ENCODE measurements at places on chromosomes 13 and 19.

GRCh38 chr13:110593430-110594130 lies 21.8 kb upstream of the NAXD start:
- no peak for DNase-seq

GRCh38 chr13:110886870-110887596 lies 27.8 kb downstream of the ANKRD10 start:
- no peak for DNase-seq

- DNase-seq = no peak
Measured at GRCh38 chr13:100301418-100301817, 212.5 kb downstream of the PCCA start.

DNA sequence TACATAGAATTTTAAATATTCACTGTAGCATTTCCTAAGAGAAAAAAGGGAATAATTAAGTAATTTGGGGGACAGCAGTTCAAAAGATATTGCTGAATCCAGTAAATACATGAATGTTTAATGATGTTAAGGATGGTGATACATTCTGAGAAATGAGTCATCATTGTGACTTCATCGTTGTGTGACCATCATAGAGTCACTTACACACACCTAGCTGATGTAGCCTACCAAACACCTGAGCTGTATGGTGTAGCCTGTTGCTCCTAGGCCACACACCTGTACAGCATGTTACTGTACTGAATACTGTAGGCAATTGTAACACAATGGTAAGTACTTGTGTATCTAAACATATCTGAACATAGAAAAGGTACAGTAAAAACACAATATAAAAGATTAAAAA lies 34.8 kb downstream of the ATP7B start:
- no peak for DNase-seq

- DNase-seq = peak; percentile 17
Measured at GRCh38 chr13:77409412-77409811, 82.5 kb upstream of the MYCBP2 start.

DNA sequence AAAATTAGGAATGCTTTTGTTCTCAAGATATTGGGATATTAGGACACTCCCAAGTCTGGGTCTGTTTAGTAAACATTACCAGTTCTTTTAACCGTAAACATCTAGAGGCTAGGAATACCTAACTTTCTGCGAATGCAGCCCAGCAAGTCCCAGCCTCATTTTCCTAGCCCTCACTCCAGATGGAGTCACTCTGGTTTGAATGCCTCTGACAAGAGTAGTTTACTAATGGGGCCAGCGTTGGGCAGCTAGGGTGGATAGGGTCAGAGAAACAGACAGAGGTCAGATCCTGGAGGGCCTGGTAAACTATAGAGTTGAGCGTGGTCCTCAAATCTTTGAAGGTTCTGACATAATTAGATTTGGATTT lies 53.6 kb downstream of the WDFY2 start:
- no peak for DNase-seq

- no peak for DNase-seq
Measured at GRCh38 chr13:46296115-46296822, 84.5 kb downstream of the LRRC63 start.

DNA sequence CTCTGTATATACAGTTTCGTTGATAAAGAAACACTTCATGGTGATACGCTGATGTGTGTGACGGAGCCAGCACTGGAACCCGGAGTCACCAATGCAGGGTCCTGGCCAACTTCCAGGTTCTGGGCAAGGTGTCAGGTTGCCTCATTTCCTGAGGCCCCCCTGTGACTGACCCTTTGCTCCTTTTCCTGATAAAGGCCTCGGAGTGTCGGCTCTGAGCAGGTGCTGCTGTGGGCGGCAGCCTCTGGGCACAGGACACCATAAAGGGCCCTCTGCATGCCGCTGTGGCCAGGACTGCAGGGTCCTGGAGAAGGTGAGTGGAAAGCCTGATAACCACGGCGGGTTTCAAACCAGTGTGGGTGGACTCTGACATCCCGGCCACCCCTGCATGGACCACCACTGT lies 17.3 kb upstream of the MYDGF start:
- DNase-seq = no peak

DNA sequence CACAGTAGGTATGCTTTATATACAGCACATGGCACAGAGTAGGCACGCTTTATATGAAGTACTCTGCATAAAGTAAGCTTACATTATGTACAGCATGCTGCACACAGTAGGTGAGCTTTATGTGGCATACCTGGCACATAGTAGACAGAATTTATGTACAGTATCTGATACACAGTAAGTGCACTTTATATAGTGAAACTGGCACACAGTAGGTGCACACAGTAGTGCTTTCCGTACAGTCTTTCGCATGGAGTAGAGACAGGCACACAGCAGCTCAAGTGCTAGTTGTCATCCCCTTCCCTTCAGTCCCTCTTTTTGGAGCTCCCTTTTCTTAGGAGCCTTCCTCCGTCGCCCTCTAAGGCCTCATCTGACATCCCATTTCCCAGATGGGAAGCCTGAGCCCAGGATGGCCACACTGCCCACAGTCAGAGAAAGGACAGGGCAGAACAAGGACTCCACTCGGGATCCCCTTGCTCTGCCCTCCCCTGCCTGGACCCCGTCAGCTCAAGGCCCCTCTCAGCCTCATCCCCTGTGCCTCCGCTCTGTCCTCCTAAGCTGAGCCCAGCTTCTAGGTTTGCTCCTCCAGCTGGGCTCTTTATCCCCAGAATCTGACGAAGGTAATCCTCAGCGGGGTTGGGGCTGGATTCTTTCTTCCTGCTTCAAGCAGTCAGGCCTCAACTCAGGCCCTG lies 852 bp upstream of the CYP4F12 start:
- DNase-seq = no peak

- DNase-seq = no peak
Measured at GRCh38 chr19:28294395-28294794, 918.6 kb downstream of the UQCRFS1 start.

- no peak for DNase-seq
Measured at GRCh38 chr19:17755443-17755890, 4.2 kb downstream of the FCHO1 start.

- no peak for DNase-seq
Measured at GRCh38 chr19:7199613-7200533, 94.3 kb downstream of the INSR start.

GRCh38 chr13:72104656-72105180 lies 237.7 kb upstream of the DACH1 start:
- DNase-seq = no peak

- DNase-seq = no peak
Measured at GRCh38 chr13:113616281-113616906, 31.8 kb downstream of the TFDP1 start.

DNA sequence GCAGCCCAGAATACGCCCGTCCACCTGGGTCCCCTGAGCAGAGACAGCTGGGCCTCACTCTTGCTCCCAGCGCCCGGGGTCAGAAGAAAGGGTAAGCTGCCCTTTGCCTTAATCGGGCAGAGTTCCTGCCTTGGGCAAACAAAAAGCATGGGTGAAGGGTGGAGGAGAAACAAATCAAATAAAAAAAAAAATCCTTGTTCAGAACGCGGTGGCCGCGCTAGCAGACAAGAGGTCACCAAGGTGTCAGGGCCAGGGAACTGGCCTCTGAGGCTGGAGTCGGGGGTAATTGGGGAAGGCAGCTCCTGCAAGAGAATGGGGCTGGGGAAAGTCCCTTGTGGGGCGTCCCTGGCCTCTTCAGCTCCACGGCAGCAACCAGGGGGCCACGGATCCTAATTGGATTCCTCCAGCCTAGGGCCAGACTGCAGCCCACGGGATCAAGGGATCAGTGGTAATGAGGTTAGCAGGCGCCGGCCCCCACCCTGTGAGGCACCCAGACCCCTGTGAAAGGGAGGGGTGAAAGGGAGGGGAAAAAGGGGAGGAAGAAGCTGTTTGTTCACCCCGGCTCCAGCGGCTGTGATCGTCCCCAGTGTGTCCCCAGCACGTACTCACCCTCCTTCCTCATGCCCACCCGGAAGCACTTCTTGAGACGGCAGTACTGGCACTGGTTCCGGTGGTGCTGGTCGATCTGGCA lies 5.5 kb downstream of the NR2F6 start:
- no peak for DNase-seq

- DNase-seq = no peak
Measured at GRCh38 chr19:3365836-3366752, at the start of gene NFIC. Gene NFIC, plus strand, starts transcription at chr19:3366583. Its CDS starts 54 bp downstream, at chr19:3366637.

GRCh38 chr13:80900561-80900960 lies 559.6 kb upstream of the SPRY2 start:
- DNase-seq = no peak

DNA sequence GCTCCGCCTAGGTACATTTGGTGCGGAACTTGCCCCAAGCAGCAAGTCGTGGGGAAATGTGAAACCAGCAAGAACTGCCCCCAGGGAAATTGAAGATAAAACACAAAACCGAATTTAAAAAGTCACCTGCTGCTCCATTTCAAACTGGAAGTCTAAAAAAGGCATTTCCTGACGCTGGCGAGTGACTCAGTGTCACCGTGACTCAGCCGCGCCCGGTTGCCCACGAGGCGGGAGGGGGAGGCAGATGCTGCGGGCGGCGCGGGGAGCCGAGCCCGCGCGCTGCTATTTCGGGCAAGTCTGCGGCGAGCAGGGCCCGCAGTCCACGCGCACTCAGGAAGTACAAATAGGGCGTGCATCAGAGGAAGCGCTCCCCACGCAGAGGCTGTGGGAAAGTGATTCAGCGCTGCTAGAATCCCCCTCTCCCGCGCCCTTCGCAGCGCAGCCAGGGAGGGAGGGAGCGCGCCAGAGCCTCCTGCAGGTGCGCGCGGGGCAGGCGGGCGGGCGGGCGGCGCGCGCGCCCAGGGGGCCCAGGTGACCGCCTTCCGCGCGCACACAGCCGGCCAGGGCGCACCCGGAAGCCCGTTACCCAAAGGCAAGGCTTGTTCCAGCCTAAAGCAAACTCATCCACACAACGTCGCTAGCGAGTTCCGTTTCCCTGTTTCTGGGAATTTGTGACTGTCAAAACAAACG lies 168.8 kb downstream of the COL4A1 start:
- no peak for DNase-seq

GRCh38 chr13:99995104-99995588 lies 13.6 kb downstream of the ZIC2 start:
- no peak for DNase-seq

GRCh38 chr19:58154679-58155648 lies 4.4 kb upstream of the ZNF329 start:
- peak; percentile 77 for DNase-seq

- no peak for DNase-seq
Measured at GRCh38 chr13:112991609-112992008, 22.6 kb downstream of the MCF2L start.

DNA sequence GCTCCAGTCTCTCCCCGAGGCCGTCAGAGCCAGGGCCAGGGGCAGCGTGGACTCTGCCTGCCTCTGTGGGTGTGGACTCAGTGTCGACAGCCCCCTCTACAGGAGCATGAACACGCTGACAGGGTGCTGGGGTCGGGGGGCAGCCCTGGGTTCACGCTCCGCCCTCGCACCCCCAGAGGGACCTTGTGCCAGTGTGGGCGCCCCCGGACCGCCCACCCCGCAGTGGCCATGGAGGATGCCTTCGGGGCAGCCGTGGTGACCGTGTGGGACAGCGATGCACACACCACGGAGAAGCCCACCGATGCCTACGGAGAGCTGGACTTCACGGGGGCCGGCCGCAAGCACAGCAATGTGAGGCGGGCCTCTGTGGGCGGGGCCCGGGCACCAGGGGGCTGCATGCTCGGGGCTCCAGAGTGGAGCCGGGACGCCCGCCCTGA lies 8.3 kb downstream of the TRPM4 start:
- no peak for DNase-seq

GRCh38 chr19:35429698-35430408 lies 18.2 kb upstream of the FFAR2 start:
- DNase-seq = no peak

DNA sequence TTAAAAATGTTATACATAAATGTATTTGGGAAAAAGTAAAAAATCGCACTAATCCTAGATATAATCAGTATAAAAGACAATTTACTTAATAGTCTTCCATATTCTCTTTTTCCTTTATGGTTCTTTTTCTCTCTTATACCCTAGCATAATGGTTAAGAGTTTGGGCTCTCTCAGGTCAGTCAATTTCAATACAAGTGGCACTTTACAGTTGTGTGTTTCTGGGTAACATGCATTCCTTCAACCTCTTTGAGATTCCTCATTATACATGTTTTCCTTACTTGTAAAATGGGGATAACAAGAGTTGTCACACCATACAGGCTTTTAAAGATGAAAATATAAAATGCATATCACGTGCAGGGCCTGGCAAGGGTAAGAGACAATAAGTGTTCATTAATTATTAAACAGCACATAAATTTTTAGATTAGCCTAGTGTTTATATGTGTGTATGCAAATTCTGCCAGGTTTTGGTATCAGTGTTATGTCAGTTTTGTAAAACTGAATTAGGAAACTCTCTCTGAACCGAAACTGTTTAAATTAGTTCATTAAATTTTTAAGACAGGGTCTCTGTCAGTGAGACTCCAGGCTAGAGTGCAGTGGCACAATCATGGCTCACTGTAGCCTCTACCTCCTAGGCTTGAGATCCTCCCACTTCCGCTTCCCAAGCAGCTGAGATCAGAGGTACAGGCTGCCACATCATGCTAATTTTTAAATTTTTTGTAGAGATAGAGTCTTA lies 49.8 kb downstream of the ELF1 start:
- DNase-seq = no peak

DNA sequence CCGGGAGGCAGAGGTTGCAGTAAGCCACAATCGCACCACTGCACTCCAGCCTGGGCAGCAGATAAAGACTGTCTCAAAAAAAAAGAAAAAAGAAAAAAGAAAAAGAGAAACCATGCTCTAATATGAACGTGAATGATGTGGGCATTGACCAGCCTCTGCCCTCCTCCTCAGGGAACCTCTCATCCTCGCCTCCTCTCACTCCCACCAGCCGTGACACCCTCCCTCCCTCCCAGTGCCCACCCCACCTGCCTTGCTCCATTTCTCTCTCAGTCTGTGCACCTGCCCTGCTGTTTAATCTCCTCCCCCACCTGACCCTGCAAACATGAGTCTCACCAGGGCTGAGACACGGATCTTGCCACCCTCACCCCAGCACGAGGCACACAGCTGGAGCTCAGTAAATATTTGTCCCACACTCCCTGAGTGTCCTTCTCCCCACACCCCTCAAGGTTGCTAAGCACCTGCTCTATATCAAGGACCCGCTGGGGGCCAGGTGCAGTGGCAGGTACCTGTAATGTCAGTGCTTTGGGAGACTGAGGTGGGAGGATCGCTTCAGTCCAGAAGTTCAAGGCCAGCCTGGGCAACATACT lies 7.5 kb upstream of the BCAT2 start:
- no peak for DNase-seq

- DNase-seq = no peak
Measured at GRCh38 chr19:6412061-6412446, 12.6 kb downstream of the KHSRP start.

GRCh38 chr13:102852556-102852955 lies 6.7 kb downstream of the ERCC5 start:
- DNase-seq = no peak

DNA sequence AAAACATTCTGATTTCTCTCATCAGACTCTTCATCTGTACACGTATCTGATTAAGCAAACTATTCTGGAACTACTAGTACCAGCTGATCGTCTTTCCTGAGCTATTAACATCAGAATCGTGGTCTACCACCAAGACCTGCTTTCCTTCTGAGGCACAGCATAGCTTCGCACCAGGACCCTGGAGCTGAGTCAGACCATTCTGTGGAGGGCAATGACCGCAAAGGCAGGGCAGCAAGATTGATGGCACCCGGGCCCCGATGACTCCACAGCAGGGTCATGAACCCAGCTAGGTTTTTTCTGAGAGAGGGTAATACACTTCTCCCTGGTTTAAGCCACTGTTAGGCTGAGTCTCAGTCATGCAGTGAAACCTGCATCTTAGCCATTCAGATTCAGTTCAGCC lies 158.7 kb upstream of the GPR12 start:
- DNase-seq = no peak

All from iPS DF 19.7 (cell line).